NCI-H526 treated with DMSO at 0.1 percent for 48 hours (cell line): ENCODE measurements at places on chromosomes 2 and 18.

GRCh38 chr2:201220102-201220570 is 37.2 kb downstream of the CASP10 start:
- no peak for DNase-seq

DNA sequence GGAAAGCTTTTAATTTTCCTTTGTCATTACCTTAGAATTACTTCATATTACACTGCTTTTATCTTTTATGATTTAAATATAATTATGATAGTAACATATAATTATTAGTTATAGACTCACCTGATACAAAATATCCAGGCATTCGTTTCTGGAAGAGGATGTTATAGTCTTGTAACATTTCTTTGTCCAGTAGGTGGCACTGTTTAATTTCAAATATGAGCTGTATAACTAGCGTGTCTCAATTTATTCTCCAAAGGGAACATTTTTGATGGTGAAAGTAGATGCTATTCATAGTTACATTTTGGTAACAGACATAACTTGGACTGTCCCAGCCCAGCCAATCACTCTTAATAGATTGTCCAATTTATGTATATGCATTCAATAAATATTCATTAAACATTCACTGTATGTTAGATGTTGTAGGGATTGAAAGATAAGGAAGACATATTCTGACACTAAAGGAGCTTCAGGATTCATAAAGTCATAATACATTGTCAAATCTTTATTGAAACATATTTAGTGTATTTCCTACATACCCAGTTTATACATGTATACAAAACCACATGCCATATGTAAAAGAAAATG is 19.2 kb downstream of the DAW1 start:
- DNase-seq, result peak; percentile 21

GRCh38 chr2:151727593-151728552 is 6.4 kb downstream of the NEB start:
- no peak for DNase-seq

- no peak for DNase-seq
Measured at GRCh38 chr2:28089486-28089885, 199.0 kb downstream of the BABAM2 start.

GRCh38 chr2:121965661-121966060 is 210.2 kb downstream of the TSN start:
- no peak for DNase-seq

GRCh38 chr2:213213186-213213585 is 61.8 kb upstream of the IKZF2 start:
- no peak for DNase-seq

- no peak for DNase-seq
Measured at GRCh38 chr2:209476367-209477208, 52.7 kb downstream of the MAP2 start.

DNA sequence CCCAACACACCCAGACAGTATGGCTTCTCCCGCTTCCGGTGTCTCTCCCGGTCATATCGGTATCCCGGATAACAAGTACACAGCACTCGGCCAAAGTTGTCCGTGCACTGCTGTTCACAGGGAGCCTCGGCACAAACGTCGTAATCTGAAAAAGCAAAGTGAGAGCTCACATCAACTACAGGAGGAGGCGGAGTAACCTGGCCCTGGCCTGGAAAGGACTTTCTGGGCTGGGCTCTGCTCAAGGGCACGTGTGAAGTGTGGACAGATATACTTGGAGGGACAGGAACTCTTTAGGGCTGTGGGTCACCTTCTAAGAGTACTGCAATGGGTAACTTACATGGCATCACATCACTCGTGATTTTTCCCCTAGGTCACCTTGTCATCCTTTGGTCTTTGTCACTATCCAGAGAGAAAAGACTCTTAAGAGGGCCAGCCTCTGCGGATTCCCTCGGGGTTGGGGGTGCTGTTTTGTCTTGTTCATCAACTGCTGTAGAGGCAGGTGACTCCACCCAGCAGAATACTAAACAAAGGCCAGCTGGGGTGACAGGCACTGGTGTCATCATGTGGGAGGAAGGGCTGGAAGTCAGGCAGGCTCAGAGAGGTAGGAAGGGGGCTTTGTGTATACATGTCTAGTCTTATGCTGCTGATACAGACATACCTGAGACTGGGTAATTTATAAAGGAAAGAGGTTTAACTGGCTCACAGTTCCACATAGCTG is 110.6 kb upstream of the LMAN1 start:
- DNase-seq, result no peak

DNA sequence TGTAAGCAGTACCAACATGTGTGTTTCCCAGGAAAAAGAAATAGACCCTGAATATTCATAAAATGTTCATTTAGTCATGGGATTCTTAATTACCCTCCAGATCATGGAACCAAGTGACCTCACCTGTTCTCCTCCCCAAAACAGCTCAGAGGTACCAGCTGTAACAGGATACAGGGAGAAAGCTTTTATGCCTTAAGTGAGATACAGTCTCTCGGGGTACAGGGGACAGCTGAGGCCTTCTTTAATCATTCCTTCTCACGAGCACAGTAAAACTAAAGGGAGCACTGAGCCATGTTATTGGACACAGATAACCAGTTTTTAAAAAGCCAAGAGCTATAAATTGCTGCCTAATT is 16.6 kb downstream of the EPHA4 start:
- DNase-seq, result no peak

- DNase-seq, result no peak
Measured at GRCh38 chr2:127679680-127680361, 4.5 kb upstream of the LIMS2 start.

DNA sequence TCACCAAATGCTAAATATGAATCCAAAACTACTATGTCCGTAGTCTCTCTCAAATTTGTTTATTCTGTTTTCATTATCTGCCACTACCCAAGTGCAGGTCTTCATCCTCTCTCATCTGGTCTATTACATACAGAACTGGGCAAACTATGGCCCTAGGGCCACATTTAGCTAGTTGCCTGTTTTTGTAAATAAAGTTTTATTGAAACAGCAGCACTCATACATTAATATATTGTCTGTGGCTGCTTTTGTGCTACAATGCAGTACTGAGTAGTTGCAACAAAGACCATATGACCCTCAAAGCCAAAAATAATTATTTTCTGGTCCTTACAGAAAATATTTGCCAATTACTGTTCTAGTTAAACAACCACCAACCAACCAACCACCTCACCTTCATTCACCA is 172.2 kb upstream of the NCKAP5 start:
- DNase-seq, result no peak

DNA sequence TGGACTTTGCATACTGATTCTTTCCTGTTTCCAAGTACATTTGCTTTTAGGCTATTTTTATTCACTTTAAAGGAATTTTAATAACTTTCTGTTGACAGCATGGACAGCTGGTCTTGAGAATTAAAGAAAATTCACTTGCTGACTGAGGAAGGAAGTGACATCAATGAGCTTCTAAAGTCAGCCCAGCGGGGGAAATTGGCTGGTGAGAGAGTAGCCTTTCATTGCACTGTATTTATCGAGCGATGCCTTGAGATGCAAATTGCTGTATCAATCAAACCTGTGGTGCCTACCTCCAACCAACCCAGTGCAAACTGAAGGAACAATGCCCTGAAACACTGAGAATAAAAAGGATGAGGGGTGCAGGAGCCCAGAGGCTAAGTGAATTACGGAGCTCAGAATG is 91.4 kb upstream of the AQP4 start:
- DNase-seq, result no peak

DNA sequence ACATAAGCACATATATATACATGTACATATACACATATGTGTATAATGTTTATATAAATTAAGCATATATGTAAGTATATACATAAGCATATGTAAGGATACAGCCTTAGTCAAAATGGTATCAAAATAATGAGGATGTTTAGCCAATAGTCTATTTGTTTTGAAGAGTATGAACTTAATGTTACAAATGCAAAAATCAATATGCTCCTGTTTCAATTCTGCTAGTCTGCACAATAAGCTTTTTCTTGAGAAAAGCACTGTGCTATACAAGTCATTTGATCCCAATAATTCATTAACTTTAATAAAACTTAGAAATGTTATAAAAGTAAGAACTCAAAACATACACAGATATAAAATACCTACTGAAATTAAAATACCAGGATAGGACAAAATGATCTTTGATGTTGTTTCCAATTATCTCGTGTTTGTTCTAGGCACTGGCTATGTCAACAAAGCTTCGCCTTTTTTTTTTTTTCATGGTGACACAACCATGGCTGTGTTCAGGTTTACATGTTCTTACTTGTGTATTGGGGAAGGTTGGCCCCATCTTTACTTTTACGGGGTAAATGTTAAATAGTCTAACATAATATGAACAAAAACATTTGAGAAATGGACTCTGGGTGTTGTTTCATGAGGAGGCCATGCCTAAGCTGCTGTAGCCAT is 271.1 kb upstream of the CDH19 start:
- no peak for DNase-seq
